Gastroesophageal sphincter (tissue), 4 donors: ENCODE measurements at places on chromosomes 1 and 21.

DNA sequence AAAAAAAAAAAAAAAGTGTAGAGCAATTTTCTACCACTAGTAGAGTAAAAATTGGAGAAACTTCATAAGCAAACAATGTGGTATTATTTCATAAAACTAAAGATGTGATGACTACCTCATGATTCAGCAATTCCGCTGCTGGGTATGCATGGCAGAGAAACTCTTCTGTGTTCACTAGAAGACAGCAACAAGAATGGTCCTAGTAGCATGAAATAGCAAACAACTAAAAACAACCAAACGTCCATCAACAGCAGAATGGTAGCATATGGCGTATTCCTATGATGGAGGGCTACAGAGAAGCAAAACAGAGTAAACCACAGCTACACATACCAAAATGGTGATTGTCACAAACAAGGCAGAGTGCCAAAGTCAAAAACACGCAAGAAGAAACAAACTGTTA is 18.9 kb downstream of the HTR1D start:
- no peak for ATAC-seq
- peaks cover 27% of the 10 kb centered on the region for H3K27me3 ChIP-seq
- H3K4me3 ChIP-seq: no peak overlapping the region
- H3K4me1 ChIP-seq: no peaks in the 10 kb centered on the region
- no peaks in the 10 kb centered on the region for H3K36me3 ChIP-seq

- no peaks in the 10 kb centered on the region for H3K4me1 ChIP-seq
- H3K27ac ChIP-seq: no peak overlapping the region
- no peaks in the 10 kb centered on the region for H3K27me3 ChIP-seq
- H3K36me3 ChIP-seq: no peaks in the 10 kb centered on the region
- H3K4me3 ChIP-seq: no peak overlapping the region
- no peak for ATAC-seq
Observed at GRCh38 chr1:19557609-19558051, 72.3 kb upstream of the CAPZB start.

DNA sequence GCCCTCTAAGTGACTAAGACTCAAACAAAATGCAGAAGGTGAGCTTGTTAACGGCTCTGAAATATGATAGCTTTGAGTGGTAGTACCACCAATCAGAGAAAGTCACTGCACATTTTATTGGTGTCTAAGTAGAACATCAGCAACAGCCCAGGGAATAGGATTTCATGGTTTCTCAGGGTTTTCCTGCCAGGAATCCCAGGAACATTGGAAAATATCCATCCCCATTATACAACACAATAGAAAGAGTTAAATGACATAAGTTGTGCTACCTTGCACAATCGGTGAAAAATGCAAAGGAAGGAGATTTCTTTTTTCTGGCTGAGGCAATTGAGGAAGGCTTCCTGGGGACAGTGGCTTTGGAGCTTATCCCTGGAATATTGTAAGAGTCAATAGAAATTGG is 283.1 kb downstream of the HLX start:
- no peak for ATAC-seq
- no peaks in the 10 kb centered on the region for H3K4me1 ChIP-seq
- H3K27ac ChIP-seq: no peak overlapping the region
- H3K27me3 ChIP-seq: no peaks in the 10 kb centered on the region
- H3K36me3 ChIP-seq: no peaks in the 10 kb centered on the region
- H3K4me3 ChIP-seq: no peak overlapping the region

DNA sequence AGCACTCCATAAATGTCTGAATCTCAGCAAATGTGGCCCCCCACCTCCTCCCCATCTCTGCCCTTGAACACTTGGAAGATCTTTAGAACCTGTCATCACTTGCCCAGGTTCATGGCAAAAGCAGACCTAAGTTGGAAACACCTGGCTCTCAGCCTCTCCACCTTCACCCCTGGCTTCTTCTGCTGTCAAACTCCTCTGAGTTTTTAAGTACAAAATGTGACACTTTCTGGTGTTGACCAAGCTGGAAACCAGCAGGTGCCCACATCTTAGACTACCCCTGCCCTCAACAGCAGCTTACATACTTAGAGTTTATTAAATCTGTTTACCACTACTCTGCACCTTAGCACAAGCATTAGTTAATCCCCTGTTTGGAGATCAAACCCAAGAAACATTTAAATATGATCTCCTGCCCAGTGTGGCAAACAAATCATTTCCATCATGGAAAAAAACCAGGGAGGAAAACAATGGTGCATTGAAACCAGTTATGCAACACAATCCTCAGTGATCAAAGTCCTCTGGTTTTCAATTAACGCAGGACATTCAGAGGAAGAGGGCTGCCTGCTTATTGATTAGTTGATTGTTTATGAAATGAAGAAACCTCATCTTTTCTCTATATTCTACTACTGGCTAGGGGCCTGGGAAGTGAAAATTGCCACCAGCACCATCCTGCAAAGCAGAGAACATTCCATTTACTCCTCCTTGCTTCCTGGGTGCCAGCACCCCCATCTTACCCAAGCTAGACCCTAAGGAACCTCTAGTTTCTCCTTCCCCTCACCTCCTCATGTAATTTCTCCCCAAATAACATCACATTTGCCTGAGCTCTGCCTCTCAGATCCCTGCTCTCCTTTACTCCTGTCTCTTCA is 139.4 kb upstream of the RAB4A start:
- ATAC-seq: no peak
- H3K36me3 ChIP-seq: no peaks in the 10 kb centered on the region
- H3K27me3 ChIP-seq: no peaks in the 10 kb centered on the region
- no peak overlapping the region for H3K27ac ChIP-seq
- H3K4me3 ChIP-seq: no peak overlapping the region
- H3K4me1 ChIP-seq: no peaks in the 10 kb centered on the region

DNA sequence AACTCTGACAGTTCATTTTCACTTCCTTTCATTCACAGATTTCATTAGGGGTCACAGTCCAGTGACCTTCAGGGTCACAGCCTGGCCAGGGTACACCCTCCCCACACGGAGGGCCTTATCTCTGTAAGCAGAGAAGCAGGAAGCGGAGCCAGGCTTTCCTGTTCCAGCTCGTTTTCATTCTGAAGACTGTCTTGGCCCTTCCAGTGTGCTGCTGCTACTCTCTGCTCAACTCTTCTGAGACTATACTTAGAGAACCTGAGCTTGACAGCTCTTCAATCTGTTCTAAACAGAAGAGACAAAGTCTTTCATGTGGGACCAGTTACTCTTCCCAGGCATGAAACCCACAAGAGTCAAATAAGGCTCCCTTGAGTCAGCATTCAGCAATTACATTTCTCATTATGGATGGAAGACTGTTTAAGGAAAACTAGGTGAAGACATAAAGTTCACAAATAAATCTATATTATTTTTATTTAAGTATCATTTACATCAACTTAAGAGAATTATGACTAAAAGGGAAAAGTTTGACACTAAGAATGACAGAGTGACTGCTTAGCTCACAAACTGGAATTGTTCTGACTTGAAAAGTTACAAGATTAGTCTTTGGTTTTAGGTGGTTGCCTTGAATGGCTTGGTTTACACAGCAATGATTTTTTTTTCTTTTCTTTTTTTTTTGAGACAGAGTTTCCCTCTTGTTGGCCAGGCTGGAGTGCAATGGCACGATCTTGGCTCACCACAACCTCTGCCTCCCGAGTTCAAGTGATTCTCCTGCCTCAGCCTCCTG is 4.8 kb upstream of the TDRD10 start:
- H3K27ac ChIP-seq: no peak overlapping the region
- peaks cover 53% of the 10 kb centered on the region for H3K27me3 ChIP-seq
- ATAC-seq: no peak
- H3K4me1 ChIP-seq: peaks cover 33% of the 10 kb centered on the region
- no peak overlapping the region for H3K4me3 ChIP-seq

DNA sequence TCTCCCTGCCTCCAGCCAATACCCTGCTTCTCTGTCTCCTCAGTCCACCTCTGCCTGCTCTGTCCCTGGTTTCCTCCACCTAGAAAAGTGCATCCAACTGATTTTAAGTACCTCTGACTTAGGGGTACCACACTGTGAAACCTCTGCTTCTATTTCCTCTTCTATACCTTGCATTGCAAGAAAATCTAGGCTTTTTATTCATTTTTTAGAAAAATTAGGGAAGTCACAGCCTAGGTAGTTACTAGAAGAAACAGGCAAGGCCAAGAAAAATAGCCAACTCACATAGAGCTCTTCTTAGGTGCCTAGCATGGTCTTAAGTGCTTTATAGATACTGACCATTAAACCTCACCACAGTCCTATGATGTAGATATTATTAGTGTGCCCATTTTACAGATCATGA is 39.1 kb downstream of the HIVEP3 start:
- H3K4me1 ChIP-seq: no peaks in the 10 kb centered on the region
- no peaks in the 10 kb centered on the region for H3K36me3 ChIP-seq
- no peak overlapping the region for H3K27ac ChIP-seq
- no peak overlapping the region for H3K4me3 ChIP-seq
- ATAC-seq: no peak
- H3K27me3 ChIP-seq: no peaks in the 10 kb centered on the region

GRCh38 chr1:233613252-233614172 is at the start of gene KCNK1:
Gene KCNK1, plus strand, starts transcription at chr1:233614106. Its CDS starts 66 bp downstream, at chr1:233614172.
- no peaks in the 10 kb centered on the region for H3K36me3 ChIP-seq
- H3K4me3 ChIP-seq: peak within 1 kb of the TSS; percentile 35

- H3K27me3 ChIP-seq: peaks cover 61% of the 10 kb centered on the region
- no peaks in the 10 kb centered on the region for H3K4me1 ChIP-seq
- ATAC-seq: no peak
Observed at GRCh38 chr21:44285138-44285992, at the start of gene AIRE. Gene AIRE, plus strand, starts transcription at chr21:44285876. Its CDS starts 131 bp downstream, at chr21:44286007.
